LHCN-M2 (cell line): ENCODE measurements at places on chromosomes 1 and 21. TPM values are rescaled to one million over a fixed set of nuclear protein-coding genes. Genes with fewer than 3 reads are reported as not detected.

GRCh38 chr21:20250337-20250736 is 747.9 kb upstream of the NCAM2 start:
- no peak for DNase-seq

GRCh38 chr1:230070321-230071208 is 3.5 kb downstream of the GALNT2 start:
- DNase-seq, result no peak

DNA sequence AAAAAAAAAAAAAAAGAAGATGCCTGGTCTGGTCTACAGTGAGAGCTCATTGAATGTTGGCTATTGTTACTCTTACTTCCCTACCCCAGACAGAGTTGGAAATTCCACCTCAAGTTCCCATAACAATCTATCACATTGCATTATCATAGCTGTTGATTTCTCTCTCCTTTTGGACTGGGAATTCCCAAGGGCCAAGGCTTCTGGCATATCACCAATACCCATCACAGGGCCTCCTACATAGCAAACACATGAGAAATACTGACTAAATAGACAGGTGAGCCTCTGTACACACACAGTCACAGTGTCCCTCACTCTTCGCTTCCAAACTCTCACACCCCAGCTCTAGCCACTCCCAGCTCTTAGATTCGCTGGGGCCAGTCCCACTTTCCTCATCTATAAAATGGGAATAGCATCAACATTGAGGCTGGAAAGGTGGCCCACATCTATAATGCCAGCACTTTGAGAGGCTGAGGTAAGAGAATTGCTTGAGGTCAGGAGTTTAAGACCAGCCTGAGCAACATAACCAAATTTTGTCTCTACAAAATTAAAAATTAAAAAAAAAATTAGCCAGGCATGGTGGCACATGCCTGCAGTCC is 6.4 kb downstream of the PTAFR start:
- peak; percentile 11 for DNase-seq

DNA sequence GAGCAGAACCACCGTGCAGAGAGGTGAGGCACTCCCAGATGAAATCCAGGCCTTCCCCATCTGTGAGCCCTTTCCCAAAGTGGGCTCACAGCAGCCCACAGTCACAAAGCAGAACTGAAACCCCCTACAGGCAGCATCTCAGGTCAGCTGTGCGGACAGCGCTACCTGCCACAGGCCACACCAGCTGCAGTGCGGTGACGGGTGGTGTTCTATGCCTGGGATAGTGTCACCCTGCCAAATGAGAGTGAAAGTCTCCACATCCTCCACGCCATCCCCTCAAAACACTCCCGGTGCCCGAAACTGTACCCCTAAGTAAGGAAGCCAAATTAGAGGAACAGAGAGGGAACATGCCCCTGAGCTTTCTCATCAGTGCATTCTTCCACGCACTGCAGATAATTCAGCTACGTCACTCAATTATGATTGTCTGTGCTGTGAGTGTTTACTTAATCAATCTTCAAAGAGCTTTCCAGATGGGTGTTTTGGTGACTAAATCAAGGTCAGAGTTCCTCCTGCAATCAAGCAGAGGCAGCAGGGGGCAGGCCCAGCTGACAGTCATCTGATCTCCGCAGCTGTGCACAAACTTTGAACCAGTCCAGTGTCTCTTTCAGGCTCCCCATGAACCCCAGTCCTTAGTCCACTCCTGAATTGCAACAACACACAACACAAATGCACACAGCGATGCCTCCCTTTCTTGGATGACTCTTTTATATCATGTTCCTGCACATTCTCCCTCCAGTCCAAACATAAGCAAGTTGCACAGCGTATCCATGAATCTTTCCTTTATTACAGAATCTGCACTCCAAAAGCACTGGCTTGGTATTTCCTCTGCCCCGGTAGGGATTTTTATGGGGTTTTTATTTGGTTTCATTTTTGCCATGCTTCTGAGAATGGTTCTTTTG is 150.0 kb downstream of the TOMM20 start:
- peak; percentile 94 for DNase-seq

GRCh38 chr21:37582590-37582989 is 216.0 kb downstream of the DYRK1A start:
- DNase-seq, result peak; percentile 78

DNA sequence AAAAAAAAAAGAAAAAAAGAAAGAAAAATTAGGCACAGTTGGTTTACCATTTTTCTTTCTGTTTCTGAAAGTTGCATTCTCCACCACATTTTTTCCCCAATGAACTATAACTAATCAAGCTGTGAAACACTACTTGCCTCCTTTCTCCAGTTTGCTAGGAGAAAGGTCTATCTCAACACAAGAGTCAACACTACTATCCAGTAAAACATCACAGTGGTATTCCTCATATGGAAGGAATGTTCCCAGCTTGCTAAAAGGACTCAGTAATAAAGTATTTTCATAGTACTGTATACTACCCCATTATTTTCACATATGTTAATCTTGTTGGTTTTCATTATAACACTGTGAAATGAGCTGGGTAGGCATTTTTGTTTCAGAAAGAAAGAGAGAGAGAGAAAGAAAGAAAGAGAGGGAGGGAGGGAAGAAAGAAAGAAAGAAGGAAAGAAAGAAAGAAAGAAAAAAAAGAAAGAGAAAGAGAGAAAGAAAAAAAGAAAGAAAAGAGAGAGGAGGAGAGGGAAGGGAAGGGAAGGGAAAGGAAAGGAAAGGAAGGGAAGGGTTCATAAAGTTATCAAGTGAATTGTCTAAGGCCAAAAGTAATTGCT is 7.9 kb downstream of the PTGER3 start:
- no peak for DNase-seq

DNA sequence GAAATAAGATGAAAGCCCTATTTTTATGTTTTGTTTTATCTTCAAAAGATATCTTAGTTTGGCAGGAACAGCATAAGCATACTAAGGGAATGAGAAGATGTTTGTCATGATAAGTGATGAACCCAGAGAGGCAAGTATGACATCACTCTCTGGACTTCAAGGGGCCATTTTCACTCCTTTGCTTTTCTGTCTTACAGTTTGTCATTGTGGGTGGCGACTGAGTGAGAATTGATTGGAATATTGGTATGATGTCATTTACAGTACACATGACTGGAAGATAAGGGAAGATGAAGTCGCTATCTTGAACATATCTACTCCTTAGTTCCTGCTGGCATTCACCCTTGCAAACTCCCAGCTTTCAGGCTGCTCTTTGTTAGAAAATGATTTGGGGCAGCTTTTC is 258.1 kb upstream of the RAB4A start:
- DNase-seq, result no peak

- no peak for DNase-seq
Observed at GRCh38 chr21:31351960-31352359, 7.9 kb upstream of the TIAM1 start.

DNA sequence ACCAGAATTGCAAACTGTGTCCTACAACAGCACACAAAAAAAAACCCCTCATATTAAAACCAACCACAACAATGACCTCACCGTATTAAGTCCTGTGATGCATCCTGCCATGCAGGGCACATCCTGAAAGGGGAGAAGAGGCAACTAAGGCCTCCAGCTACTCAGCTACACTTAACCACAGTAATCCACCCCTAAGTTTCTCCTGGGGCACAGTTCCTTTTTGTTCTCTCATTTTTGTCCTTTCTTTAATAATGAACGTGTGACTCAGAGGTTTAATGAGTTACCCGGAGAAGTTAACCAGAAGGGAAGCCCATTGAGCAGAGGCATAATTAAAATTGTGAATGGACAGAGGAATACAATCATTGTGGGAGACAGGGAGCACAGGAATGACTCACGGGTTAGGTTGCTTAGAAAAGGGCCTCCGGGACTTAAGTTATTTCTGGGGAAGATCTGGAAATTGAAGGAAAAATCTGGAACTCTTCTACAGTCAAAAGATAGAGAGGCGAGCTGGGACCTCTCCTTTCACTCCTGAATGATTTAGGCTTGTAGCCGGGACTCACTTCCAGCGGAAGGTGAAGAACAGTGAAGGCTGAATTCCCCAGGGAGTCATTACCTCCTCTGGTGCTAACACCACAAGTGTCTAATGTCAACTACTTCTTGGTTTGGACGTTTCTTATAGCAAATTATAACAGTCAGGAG is 36.9 kb upstream of the HIVEP3 start:
- DNase-seq, result peak; percentile 94

Gene COL18A1
- total RNA-seq, result 44.8 and 54.2 TPM in 2 replicates

Gene FAM43B
- total RNA-seq, result 0.06 TPM in 1 of 2 replicates, not detected in the other

Gene PDZK1
- total RNA-seq, result 0.13 and 0.69 TPM in 2 replicates

Gene CACHD1
- under 0.01 TPM in 1 of 2 replicates, not detected in the other for total RNA-seq

Gene CCDC17
- 0.58 and 0.98 TPM in 2 replicates for total RNA-seq
